Fibroblast of skin of abdomen (primary cell): ENCODE measurements at places on chromosomes 12 and 14.

DNA sequence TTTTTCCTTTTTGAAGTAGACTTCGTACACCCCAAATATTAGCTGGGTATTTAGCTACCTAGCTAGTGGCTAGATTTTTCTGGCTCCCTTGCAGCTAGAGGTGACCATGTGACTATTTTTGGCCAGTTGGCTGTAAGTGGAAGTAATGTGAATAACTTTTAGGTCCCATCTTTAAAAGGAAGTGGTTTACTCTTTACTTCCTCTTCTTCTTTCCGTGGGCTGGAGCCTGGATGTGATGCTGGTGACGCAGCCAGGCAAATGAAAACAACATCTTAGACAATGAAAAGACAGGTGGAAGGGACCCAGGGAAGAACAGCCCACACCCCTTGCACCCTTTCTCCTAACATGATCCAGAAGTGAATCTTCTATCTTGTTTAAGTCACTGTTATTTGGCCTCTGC is 245.5 kb downstream of the ATP23 start:
- no peak for DNase-seq

GRCh38 chr14:63229330-63230059 is 25.3 kb downstream of the RHOJ start:
- no peak for DNase-seq

GRCh38 chr12:118136559-118137003 is 657 bp downstream of the PEBP1 start:
- peak; percentile 28 for DNase-seq

DNA sequence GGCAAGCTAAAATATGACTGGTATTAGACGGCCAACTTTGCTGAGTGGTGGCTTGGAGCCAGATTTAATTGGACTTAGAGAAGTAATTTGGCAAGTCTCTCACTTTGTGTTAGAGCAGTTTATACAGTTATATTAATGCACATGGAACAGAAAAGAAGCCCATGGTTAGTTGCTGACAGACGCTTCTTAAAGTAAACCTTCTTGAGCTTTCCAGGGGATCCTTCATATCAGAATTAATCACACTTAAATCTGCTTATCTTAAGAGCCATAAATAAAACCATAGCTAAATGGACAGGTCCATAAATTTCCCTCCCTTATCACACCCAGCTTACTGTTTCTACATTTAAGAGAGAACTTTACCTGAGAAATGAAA is 9.6 kb downstream of the GSG1 start:
- peak; percentile 63 for DNase-seq

GRCh38 chr14:68208626-68209317 is 389.2 kb downstream of the RAD51B start:
- no peak for DNase-seq

DNA sequence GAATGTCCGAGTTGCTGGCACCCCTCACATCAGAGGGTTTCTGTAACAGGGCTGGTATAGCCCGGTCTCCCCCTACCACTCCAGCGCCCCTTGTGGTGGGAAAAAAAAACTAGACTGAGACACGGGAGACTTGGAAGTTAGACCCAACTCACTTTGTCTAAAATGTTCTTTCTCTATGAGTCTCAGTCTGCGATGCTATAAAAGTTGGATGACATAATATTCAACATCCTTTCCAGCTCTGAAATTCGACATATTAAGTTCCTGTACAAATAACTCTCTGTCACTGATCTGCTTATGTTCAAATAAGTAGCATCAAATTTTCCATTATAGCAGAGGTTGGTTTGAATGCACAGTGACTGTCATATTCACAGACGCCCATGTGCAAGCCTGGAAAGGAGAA is 25.7 kb upstream of the TC2N start:
- no peak for DNase-seq

DNA sequence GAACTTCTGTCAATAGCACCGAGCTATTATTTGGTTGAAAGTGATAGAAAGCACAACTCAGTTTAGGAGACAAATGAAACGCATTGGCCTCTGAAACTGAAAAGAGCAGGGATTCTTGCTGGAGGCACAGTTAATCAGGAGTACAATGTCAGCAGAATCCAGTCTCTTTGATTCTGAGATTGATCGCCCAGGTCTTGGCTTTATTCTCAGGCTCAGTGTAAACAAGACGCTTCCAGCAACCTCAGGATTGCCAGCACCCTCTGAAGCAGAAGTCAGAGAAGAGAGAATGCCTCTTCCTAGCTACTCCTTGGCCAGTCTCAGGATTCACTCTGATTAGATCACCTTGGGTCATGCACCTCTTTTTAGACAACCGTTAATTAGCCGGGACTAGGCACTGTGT is 11.8 kb upstream of the OTUB2 start:
- no peak for DNase-seq

DNA sequence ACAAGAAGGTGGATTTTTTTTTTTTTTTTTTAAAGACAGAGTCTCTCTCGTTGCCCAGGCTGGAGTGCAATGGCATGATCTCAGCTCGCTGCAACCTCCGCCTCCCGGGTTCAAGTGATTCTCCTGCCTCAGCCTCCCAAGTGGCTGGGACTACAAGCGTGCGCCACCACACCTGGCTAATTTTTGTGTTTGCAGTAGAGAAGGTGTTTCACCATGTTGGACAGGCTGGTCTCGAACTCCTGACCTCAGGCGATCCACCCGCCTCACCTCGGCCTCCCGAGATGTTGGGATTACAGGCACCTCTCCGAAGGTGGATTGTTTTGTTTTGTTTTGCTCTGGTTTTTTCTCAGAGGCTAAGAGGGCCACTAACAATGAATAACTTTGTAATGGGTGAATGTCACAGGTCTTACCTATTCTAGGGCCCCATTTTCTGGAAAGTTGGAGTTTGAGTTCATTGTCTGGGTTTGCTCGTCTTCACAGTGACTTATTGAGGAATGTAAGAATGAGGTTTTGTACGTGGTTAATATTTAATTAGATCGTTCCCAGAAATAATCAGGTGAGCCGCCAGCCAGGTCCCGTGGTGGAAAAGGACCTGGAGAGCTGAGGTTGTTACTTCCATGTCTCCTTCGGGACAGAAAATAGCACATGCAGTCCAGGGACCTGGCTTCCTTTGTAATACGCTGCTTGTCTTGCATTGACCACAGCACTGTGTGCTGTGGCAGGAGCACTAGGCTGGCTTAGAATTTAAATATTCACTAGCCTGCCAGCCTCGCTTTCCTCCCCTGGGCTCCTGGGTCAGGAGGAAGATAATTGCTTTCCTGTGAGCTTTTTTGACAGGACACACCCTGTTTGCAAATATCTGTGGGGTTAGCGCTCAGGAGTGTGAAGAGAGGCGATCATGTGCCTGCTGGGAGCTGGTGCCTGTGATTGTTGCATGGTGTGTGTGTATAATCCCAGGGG is 2.3 kb downstream of the HIP1R start:
- DNase-seq: no peak

DNA sequence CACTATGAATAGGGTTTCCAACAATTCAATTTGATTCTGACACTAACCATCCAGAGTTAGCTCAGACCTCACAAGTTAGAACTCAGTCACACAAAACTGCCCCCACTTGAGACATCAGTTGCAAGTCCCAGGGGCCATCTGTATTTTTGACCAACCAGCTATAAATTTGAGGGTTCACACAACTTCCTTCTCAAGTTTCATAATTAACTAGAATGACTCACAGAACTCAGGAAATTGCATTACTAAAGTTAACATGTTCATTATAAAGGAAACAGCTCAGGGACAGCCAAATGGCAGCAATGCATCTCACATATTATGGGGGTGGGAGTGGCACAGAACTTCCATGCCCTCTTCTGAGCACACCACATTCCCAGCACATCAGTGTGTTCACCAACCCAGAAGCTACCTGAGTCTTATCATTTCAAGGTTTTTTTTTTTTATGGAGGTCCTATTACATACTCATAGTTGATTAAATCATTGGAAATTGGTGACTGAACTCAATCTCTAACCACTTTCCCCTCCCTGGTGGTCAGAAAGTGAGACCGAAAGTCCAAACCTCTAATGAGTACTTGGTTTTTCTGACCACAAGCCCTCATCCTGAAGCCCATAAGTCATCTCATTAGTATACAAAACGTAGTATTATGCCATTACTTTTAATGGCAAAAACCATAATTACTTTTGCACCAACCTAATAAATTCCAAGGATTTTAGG is 1721.5 kb upstream of the SEL1L start:
- DNase-seq: peak; percentile 41

- DNase-seq: no peak
These were observed 62.3 kb upstream of the TMPO start for GRCh38 chr12:98453070-98453469.

DNA sequence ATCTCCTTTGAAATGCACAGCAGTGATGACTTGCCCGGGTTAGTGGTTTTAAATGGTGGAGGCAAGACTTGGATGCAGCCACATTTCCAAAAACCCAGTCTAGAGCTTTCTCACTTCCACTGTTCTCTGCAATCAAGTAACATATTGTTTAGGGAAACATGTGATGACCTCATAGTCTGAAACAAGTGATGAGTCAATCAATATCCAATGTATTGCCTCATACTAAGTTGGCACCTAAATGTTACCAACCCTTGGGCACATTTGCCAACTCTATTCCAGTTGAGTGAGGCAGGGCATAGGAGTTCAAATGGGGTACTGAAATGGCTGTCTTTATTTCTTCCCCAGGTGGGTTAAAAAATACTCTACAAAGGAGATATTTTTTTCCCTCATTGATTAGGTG is 1105.4 kb downstream of the VRK1 start:
- DNase-seq: no peak

DNA sequence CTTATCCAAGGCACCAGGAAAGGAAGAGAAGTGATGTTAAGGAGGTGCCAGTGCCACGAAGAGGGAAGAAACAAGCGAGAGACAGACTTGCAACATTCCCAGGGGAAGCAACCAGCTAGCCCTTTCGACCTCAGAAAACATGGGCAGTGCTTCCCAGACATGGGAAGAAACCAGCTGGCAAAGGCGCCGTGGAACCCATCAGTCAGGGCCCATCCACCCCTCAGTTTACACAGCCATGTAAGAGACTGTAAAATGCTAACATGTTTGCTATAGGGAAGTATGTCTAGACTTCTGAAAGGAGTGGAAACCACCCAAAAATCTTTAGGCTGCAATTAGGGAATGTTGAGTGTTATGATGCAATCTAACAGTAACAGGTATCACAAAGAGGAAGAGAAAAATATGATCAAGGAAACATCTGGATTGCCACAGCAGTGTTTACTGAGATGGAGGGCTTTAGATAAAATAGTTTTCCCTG is 26.3 kb downstream of the ANAPC5 start:
- peak; percentile 46 for DNase-seq

DNA sequence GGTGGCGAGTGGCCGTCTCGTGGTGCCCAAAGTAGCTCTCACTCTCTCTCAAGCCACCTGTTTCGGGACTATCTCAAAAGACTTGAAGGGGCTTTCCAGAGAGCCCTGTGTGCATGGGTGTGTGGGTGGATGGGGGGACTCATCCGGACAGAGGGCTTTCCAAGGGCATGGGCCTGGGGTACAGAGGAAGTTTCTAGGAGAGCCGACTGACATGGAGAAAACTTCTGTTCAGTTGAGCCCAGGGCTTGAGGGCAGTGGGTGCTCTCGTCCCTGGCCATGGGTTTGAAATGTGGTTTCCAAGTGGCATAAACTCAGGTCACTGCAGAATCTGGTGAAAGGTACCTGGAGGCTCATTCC is 47.4 kb upstream of the MEG3 start:
- no peak for DNase-seq

DNA sequence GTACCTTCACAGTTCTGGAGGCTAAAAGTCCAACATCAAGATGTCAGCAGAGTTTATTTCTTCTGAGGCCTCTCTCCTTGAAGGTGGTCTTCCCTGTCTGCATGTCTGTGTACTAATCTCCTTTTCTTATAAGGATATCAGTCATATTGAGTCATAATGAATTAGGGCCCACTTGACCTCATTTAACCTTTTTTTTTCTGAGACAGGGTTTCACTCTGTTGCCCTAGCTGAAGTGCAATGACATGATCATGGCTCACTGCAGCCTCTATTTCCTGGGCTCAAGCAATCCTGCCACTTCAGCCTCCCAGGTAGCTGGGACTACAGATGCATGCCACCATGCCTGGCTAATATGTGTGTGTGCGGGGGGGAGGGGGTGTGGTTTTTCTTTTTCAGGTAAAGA is 41.7 kb downstream of the PPM1H start:
- no peak for DNase-seq

- no peak for DNase-seq
These were observed 28.5 kb downstream of the OSBPL8 start for GRCh38 chr12:76531056-76531455.

- no peak for DNase-seq
These were observed 92.6 kb upstream of the TMPO start for GRCh38 chr12:98422812-98423211.

GRCh38 chr14:20472536-20473169 is 3.4 kb downstream of the PNP start:
- DNase-seq: no peak

DNA sequence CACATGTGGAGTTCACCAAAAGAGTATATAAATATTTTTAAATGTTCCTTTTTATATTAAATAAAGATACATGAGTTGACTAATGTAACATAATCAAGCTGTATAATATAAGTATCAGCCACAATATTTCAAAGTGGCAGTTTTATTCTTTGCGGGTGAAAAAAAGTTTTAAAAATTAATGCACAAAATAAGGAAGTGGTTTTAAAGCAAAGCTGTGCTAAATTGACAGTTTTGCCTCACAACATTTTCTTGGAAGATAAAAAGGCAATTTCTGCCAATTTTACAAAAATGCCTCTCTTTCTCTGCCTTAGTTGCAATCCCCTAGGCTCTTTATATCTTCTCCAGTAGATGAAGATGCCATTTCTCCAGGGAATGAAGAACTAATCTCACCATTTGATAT is 719.1 kb downstream of the C12orf50 start:
- no peak for DNase-seq

DNA sequence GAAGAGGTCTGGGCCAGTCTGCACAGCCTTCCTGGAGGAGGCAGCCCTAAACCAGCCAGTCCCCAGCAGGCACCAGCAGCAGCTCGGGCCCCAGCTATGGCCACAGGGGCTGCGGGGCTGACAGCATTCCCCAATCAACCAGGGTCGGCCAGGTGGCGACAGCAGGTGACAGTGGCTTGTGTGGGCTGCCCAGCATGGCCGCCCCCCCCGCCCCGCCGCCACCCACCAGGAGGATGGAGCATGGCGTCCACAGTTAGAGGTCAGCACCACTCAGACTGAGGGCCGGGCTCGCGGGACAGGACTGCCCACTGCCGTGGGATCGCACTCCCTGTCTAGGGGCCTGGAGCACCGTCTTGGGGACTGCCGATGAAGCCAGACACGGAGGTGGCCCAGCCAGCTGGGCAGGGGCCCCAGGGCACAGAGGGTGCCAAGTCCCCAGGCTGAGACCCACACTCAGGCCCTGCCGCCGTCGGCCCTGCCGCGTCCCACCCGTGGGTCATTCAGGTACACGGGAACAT is 15.0 kb downstream of the AKT1 start:
- DNase-seq: no peak

DNA sequence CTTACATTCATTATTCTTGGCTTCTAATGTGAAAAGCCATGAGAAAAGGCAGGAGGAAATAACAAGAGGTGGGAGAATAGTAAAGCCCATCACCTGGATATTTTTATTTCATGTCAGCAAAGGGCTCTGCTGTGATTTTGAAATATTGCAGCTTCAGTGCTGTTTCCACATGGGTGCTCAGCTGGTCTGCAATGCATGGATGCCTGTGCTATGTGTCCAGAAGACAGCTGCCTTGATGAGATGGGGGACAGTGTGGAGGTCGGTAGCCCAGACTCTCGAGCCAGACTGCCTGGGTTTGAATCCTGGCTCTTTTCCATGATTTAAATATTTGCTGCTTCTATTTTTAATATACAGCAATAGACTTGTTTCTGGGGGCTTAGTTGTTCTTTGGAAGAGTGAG is 477.5 kb upstream of the GARIN6 start:
- DNase-seq: no peak

- peak; percentile 45 for DNase-seq
These were observed 63.6 kb upstream of the DLK1 start for GRCh38 chr14:100662879-100663760.
